ENCODE measurements at places on chromosomes 3 and 15.

- no peak for DNase-seq
Measured at GRCh38 chr15:31350771-31351170, 24.1 kb downstream of the KLF13 start.

DNA sequence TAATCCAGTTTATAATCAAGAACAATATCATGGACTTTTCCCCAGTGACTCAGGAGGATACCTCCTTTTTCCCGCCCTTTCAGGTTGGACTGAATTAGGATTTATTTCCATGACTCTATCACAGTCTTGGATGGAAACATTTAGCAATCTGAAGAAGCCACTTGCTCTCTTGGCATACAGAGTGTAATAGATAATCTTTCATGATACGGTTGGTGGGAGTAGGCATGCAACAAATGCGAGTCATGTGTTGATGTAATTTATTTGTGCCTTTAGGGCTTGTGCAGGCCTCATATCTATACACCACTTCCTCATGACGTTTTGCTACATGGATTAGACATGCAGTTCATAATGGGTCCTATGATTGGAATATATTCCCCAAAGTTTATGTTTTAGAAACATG is 54.2 kb upstream of the MCTP2 start:
- DNase-seq: no peak

DNA sequence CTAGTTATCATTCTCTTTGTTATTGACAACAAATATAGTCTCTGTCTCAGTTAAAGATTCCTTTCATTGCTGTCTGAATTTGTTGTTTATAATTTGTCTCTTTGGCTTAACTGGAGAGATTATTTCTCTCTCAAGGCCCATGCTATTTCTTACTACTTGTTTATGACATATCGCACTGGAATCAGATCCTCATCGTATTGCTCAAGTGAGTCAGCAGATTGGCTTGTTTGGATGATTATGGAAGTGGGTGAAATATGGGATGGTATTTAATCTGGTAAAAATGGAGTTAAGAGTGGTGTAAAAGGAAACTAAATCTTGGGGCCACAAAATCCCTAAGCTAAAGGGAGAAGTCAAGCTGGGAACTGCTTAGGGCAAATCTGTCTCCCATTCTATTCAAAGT is 613.1 kb downstream of the SI start:
- no peak for DNase-seq

DNA sequence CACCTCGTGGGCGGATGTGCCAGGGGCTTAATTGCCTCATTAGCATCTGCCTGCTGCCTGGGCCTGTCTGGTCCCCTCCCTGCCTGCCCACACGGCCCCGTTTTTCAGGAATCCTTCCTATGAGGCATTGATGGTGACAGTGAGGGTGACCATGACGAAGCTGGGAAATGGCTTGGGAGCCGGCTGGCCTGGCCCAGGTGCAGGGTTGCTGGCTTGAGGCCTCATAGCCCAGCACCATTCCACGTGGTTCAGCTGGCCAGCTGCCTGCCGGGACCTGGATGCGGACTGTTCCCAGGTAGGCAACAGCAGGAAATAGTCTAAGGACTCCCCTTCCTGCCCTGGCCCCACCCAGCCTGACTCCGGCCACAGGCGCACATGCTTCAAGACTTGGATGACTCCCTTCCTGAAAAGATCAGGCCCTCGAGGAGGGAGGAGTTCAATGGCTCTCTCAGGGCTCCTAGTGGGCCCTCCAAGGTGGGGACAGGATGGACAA is 8.9 kb upstream of the DUSP7 start:
- no peak for DNase-seq

DNA sequence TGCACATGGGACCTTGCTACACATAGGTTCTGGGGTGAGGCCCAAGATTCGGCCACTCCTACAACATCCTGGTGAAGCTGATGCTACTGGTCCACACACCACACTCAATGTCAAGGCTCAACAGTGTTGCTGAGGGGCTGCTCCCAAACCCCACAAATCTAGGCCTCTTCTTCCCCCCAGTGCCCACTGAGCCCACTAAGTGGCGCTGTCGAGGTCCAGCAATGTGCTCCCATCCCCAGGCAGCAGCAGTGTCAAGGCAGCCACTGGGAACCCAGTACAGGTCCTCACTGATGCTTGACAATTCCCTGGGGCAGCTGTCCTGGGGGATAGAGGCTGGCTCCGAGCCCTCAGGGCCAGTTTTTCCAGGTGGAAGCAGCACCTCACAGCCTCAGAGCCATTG is 21.5 kb downstream of the SCN5A start:
- DNase-seq: peak; percentile 45

DNA sequence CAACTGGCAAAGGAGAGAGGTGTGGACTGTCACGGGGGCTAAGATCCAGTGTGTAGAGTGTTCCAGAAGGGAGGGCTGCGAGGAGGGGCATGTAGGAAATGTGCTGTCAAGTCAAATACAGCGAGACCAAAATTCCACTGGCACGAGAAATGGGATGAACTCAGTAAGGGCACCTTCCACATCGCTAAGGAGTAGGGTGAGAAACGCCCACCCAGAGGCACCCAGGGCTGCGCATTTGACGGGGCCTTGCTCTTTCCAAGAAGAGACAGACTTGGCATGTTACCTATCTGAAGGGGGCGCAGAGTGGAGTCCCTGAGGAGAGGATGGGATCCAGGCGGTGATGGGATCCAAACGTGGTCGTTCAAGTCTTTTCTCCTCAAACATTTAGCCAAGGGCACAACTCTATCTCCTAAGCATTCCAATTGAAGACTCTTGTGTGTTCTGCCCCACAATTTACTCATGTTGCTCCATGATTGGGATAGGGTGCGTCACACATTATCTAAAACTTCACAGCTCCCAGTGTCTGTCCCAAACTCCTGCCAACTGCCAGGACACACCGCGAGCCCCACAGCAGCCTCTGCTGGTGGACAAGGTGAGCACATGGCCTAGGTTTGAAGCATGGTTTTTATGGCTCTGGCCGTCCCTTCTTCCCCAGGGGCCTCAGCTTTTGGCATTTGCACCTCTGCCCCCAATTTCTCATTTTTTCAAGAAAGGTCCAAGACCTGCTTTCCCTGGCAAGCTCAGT is 7.6 kb downstream of the SELENOS start:
- DNase-seq: no peak

- no peak for DNase-seq
Measured at GRCh38 chr3:49715611-49716121, 3.8 kb downstream of the AMIGO3 start.

DNA sequence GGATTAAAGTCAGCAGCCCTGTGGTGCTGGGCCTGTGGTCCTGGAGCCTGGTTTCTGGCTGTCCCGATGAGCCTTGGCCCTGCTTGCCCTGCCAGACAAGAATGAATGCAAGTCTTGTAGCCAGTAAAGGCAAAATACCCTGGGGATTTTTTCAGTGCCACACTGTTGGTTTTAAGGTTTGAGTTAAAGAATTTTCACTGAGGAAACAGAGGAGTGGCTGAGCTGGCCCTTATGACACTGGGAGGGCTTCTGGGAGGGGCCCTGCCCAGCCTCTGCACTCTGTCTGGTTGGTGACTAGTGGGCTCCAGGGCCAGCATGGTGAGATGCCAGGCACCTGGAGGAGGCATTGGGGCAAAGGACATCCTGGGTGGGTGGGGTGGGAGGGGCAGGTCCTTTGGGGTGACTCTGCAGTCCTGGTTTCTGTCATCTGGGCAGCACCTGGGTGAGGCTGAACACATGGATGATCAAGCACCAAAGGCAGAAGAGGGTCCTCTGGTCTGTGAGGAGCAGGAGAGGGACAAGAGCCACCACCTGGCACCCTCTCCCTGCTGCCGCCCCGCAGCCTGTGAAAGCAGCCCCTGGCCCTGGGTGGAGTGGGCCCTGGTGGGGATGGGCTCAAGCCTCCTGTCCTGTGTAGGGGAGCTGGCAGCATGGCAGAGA is 12.5 kb upstream of the PLA2G4E start:
- no peak for DNase-seq

GRCh38 chr3:65751123-65751700 is 287.5 kb downstream of the MAGI1 start:
- DNase-seq: peak; percentile 27

GRCh38 chr3:126570103-126570541 is 11.4 kb upstream of the C3orf22 start:
- no peak for DNase-seq

GRCh38 chr3:52535411-52536111 is 844 bp upstream of the UQCC5 start:
- DNase-seq: peak; percentile 3

DNA sequence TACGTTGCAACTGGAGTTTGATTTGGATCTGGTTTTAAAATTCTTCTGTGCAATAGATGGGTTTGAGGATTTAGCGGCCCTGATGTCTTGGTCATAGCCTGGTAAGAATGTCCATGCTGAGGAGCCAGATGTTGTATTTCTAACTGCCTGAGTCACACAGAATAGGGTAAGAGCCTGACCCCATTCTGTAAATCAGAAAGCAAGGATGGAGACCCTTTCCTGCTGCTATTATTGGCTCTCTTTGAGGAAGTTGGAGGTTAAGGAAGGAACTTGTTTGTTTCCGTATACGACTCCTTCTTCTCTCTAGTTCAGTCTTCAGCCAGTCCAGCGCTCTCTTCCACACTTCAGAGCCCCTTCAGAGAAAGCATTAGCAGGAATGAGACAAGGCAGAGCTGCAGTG is 65.1 kb downstream of the HCN4 start:
- DNase-seq: no peak

- no peak for DNase-seq
Measured at GRCh38 chr15:98794748-98795147, 146.4 kb downstream of the IGF1R start.

DNA sequence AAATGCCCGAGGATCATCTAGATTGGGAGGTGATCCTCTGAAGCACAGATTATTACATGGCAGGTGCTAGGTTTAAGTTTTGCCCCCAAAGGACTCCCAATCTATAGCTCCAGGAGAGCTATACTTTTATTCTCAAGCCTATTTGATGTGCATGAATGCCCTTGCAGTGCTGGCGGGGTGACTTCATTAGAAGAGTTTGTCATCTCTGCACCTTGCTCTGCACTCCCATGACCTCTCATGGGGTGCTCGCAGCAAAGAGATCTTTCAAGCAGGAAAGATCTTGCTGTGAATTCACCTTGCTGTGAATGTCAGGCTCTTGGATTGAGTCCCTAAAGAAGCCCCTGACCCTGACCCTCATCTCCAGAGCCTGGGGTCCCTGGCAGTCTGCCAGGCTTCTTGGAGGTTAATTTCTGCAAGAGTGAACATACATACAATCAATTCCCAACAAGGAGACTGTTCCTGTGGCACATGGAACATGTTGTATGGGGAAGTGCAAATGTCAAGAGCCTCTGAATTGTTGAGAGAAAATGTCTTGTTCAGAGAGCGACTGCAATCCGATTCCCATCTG is 45.9 kb downstream of the FAM43A start:
- no peak for DNase-seq

DNA sequence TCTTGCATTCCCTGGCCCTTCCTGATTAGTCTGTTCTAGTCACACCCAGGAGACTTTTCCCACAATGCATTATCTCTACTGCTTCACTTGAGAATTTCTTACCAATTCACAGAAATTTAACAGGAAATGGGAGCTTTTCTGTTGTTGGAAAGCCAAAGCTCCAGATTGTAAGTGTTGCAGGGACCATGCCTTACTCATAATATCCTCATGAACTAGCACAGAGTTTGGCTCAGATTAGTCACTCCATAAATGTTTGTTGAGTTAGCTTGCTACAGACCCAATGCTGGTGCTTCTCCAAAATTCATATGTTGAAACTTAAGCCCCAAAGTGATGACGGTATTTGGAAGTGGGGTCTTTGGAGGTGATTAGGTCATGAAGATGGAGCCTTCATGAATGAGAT is 232.6 kb downstream of the GAP43 start:
- no peak for DNase-seq

DNA sequence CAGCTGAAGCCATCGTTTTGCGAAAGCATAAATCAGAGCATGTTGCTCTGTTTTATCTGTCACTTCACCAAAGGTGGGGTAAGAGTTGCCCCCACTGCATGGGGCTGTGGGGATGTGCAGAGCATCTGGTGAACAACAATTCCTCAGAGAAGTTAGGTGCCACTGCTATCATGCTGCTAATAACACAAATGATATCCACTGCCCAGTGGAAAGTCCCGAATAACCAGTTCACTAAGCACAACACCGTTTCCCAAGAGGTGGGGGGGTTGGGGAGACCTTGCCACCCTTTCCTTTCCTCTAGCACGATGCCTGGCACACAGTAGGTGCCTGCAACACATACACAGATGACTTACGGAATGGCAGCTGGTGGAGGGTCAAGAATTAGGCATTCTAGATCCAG is 38.6 kb downstream of the FAM3D start:
- DNase-seq: no peak

DNA sequence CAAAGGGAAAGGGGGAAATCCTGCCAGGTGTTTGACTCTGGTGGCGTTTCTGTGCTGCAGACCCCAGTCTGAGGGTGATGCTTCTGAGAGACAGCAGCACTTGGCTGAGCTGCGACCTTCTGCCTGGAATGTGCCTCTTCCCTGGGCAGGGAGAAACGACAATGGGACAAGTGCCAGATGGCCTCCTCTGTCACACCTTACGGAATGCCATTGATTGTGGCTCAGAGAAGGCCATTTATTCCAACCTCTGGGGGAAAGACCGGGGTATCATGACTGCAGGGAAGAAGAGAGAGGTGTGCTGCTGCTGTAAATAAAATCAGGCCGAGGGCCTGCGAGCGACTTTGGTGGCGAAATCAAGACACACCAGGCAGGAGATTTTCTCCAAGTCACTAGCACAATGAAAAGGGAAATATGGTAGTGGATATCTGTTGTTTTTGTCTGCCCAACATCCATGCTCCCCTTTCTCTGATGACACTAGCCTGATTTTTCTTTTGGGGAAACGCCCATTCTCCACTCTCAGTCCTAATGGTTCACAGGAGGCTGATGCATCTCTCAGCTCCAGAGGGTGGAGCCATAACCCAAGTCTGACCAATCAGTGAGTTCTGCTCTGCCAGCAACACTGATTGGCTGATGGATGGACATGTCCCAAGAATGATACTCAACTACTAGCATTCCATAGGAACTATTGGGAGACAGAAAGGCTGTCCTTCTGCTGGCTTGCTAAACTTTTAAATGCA is 336.1 kb downstream of the FOXP1 start:
- DNase-seq: no peak

GRCh38 chr15:58201516-58201915 is 63.3 kb downstream of the AQP9 start:
- DNase-seq: no peak
